ENCODE measurements at places on chromosomes 5 and 9.

DNA sequence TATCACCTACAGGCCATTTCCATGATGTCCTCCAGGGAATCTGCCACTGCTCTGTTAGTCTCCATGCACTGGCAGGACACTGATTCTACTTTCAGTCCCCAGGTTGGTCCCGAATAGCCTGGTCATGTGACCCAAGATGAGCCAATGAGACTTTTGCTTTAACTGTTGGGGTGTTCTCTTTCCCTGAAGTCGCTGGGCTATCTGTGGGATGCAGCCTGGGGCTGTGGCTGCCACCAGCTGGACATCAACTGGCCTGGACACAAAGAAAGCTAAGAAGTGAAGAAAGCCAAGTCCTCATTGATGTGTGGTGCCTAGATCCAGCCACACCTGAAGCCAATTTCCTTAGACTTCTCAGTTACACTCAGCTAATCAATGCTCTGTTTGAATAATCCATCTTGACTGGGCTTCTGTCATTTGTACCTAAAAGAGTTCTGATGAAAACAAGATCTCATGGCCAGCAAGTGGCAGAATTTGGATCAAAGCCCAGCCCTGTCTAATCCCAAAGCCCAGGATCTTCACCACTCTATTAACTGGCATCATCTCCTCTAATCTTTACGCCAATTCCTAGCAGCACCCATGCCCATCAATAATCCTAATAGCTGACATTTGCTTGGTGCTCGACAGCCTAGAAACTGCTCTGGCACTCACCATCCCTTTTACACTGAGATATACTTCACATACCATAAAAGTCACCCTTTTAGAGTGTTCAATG is 37.0 kb downstream of the SH3PXD2B start:
- DNase-seq: no peak

DNA sequence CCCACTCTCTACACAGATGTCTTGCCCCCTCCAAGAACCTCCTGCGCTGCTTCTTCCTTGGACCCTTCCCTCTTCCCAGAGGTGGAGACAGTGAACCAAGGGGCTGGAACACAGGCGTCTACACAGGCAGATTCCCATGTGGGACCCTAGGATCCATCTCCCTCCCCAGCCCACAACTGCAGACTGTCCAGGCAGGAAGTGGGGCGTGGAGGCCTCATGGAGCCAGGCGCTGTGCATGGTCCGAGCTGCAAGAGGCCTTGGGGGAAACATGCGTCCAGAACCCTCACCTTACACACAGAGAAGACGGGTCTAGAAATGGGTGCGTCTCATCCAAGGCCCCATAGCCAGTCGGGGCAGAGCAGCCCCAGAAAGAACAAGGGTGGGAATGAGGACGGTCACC is 117.5 kb downstream of the VAV2 start:
- no peak for DNase-seq

DNA sequence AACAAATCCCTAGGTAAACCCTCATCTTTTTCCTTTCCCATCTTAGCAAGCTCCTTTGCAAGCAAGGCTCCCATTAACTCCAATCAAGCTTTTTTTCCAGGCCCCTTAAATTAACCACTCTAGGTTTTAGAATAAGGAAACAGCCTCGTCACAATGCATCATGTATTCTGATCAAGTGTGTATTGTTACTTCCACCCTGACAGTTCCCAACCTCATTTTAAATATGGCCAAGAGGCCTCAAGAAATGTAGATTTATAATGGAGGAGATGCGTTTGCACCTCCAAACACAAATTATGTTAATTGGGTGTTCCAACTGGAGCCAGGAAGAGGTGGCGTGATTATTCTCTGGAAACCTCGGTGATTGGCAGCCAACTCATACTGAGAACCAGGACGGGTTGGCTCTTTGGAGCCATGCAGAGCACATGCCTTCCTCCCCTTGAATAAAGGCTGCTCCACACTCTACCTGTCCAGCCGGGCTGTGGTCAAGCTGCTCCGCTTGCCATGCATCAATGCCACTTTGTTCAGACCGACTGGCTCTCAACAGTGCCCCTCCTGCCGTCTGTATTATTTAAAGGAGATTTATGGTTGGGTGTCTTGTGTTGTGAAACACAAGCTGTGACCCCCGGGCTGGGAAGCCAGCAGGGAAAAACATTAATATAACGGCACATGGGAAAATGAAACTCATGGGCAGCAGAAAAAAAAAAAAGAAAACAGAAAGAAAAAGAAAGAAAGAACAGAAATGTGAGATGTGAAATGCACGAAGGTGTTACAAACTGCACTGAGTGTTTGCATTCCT is 191.1 kb downstream of the EBF1 start:
- no peak for DNase-seq

DNA sequence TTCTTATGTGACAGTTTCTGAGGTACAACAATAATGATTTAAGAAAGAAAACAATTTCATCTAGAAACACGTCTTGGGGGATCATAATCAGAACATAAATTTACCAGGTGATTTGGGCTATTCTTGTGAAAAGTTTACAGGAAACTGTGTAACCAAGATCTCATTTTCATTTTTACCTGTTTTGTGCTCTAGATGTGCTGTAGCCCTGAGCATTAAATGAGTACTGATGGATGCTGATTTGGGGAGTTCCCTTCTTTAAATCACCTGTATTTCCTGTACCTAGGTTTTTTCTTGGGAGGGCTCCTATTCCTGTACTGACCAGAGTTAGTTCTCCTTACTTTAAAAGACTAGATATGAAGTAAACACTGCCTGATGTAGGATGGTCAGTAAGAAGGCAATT is 12.7 kb downstream of the MATR3 start:
- no peak for DNase-seq

DNA sequence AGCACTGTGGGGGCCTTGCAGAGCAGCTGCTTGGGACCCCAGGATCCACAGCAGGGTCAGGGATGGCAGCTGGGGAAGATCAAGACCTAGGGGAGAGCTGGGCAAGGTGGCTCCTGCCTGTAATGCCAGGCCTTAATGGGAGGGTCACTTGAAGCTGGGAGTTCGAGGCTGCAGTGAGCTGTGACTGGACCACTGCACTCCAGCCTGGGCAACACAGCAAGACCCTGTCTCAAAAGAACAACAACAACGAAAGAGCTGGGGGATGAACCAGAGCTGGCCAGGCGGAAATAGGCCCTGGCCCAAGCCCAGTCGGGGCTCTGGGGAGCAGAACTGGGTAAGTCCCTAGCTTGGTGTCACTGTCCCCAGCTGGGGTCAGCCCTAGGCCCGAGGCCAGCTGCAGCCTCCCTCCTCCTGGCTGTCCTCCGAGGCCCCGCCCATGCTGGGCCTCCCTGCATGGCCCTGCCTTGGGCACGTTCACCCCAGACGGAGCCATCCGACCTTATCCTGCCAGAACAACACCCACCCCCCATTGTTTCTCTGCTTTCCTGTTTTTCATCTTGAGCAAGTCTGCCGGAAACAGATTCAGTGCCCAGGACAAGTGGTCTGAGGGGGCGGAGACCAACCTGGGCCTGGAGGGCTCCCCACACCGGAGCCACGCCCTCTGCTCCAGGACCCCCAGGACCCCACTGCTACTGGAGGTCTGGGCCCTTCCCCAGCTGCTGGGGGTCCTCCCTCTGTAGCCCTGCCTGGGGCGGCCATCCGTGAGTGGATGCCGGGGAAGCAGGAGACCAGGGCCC is 1.9 kb downstream of the DIPK1B start:
- no peak for DNase-seq

DNA sequence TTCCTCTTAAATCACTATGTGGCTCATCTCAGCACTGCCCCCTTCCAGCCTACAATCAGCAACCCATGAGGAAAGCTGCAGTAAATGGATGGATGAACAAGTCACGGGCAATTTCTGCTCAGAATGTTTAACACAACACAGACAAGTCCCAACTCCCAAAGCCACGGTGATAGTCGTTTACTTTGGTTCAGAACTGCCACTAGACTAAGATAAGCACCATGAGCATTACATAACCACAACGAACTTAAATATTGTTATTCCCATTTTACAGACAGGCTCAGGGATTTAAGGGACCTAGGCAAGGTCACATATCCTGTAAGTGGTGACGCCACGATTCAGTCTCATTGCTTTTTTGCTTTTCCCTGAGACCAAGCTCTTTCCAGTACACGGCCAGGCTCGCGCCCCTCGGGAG is 2.0 kb upstream of the SMIM27 start:
- no peak for DNase-seq

- DNase-seq: no peak
Measured at GRCh38 chr9:114803479-114804265, 2.2 kb downstream of the TNFSF15 start.

DNA sequence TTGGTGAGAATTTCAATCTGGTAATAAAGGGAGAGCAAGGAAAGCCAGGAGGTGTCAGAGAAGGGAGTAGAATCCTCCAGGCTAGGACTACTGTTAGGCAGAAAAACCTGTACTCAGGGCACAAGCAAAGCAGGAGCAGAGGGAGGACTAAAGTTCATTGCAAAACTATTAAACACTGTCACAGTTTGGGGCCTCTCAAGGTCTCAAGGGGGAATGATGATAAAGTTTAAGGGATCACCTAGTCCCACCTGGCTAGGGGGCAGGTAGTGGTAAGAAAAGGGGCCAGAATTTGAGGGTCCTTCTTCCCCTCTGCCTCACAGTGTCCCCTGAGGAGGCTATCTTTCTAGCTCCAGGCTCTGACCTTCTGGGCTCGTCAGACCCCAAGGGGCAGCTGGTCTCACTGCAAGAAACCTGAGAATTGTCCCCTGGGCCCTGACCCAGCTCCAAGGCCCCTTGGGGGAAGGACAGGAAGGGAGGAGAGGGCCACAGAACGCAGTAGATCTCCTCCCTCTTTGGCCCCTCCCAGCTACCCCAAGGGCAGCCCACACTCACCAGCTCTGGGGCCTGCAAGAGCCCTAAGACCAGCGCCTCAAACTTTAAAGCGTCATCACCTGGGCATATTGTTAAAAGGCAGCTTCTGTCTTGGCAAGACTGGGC is 974 bp downstream of the CCDC69 start:
- no peak for DNase-seq

- no peak for DNase-seq
Measured at GRCh38 chr9:28059192-28059591, 485.9 kb upstream of the C9orf72 start.

GRCh38 chr5:6818594-6819511 is 105.6 kb downstream of the TENT4A start:
- no peak for DNase-seq

DNA sequence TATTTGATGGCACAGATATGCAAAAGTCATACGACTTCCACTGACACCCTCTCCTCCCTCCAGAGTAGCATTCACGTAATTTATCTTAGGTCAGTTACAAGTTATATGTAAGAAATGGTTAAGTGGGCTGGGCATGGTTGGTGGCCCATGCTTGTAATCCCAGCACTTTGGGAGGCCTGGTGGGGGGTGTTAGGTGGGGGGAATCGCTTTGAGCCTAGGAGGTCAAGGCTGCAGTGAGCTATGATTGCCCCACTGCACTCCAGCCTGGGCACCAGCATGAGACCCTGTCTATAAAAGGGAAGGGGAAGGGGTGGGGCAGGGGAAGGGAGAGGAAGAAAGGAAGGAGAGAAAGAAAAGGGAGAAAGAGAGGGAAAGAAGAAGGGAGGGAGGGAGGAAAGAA is 202.8 kb downstream of the AUH start:
- no peak for DNase-seq

GRCh38 chr5:1975898-1976765 is 93.4 kb upstream of the IRX4 start:
- DNase-seq: no peak

DNA sequence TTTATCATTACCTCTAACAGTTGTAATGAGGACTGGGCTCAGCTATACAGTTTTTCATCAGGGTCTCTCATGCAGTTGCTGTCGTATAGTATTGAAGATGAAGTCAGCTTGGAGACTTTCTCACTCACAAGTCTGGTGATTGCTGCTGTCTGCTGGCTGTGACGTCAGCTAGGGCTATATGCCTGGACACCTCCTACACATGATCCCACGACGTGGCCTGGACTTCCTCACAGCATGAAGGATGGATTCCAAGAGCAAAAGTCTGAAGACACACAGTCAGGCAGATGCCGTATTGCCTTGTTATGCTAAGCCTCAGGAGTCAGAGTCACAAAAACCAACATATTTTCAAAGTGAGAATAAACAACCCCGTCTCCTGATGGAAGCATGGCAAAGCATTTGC is 193.3 kb downstream of the LURAP1L start:
- no peak for DNase-seq

GRCh38 chr5:24849210-24849609 is 204.4 kb upstream of the CDH10 start:
- DNase-seq: no peak

DNA sequence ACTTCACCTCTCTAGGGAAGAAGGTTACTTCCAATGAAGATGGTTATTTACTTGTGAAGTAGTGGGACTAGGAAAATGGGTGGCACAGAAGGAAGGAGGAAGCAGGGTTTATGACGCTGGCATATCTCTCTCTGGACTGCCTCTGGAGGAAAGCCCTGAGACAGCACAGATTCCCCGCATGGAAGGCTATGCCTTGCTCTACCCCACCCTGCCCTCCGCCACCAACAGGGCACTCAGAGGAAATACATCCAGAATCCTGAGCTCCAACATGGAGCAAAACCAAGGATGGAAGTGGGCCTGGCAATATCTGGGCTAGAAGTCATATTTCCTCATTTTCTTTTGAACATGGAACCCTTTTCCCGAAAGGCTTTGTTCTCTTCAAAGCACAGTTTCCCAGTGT is 346.9 kb downstream of the ZSWIM6 start:
- DNase-seq: no peak

DNA sequence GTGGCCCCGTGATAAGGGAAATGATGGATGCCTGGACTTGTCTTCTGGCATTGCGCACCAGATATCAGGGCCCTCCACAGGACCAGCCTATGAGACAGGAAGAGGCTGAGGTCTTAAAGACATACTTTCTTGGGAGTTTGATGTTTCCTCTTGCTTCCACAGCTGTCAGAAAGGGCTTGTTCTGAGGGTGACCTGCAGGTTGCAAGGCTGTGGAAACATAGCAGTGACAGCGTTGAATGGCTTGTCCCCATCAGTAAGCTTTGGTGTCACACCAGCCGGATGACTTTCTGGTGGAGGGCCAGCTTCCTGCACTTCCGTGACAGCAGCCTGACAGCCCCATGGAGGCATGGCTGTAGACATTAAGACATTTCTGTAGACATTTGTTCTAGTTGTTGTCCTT is 143.2 kb downstream of the C9orf152 start:
- DNase-seq: no peak

GRCh38 chr9:38436708-38437107 is 12.5 kb upstream of the IGFBPL1 start:
- no peak for DNase-seq

- no peak for DNase-seq
Measured at GRCh38 chr9:5851445-5851844, 18.5 kb upstream of the ERMP1 start.

- DNase-seq: no peak
Measured at GRCh38 chr9:112866662-112867274, 23.9 kb downstream of the SLC46A2 start.

GRCh38 chr5:56481428-56482357 is 248.6 kb upstream of the ANKRD55 start:
- no peak for DNase-seq

DNA sequence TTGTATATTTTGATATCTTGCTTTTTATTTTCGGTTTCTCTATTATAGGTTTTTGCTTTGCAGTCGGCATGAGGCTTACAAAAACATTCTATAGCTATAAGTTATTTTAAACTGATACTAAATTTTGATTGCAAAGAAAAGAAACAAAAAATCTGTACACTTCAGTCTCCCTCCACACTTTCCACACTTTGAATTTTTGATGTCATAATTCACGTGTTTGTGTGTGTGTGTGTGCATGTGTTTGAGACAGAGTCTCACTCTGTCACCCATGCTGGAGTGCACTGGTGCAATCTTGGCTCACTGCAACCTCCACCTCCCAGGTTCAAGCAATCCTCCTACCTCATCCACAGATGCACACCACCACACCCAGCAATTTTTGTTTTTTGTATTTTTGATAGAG is 124.9 kb downstream of the MRPS30 start:
- no peak for DNase-seq

GRCh38 chr5:34817558-34818351 is 21.2 kb upstream of the TTC23L start:
- no peak for DNase-seq
